ENCODE measurements at places on chromosomes 16 and 17.

GRCh38 chr17:78040440-78041385 lies 82.2 kb downstream of the TNRC6C start:
- peak; percentile 64 for DNase-seq

- DNase-seq = no peak
Observed at GRCh38 chr16:57948027-57948426, 22.9 kb downstream of the CNGB1 start.

DNA sequence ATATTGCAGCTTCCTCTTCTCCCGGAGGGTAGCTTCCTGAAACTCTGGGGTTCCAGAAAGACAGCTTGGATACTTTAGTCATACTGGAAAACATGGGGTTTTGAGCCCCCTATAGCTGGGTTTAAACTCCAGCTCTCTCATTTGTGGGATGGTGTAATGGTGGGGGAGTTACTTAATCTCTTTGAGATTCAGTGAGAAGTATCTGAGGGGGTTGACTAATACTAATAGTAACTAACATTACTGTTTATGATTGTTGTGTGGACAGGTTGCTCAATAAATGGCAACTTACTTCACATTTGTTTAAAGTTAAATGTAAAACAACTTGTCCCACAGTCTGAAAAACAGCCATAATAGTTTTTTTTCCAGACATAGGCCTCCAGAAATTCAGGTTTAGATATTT lies 5.1 kb upstream of the SUZ12 start:
- no peak for DNase-seq

- no peak for DNase-seq
Observed at GRCh38 chr17:48062273-48062672, 14.1 kb downstream of the NFE2L1 start.

- DNase-seq = no peak
Observed at GRCh38 chr17:31997005-31997404, 10.2 kb upstream of the LRRC37B start.

DNA sequence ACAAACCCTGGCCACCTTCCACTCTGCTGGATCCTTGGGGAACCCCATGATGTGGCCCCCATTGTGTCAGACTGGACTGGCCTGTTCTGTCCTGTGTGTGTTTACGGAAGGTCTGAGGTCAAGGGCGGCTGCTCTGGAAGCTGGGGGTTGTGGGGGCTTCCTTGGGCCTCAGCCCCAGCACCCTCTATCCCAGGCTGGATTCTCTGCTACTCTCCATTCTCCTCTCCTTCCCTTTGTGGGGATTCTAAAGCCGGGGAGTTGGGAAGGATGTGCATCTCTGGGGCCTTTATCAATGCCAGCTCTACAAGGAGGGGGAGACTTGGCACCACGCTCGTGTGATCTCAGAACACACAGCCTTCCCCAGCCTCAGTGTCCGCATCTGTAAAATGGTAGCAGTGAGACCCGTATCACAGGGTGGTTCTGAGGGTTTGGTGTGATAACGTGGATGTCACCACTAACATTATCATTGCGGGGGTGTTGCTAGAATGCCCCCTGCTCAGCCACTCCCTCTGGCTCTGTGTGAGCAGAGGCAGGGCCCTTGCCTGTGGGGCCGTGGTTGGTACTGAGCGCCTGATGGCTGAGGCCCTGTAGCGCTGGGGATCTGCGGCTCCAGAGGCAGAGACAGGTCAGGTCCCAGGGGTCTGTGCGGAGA lies 18.1 kb downstream of the ADGRG1 start:
- no peak for DNase-seq

Measured in DMS153 (cell line).